Esophagus muscularis mucosa (tissue), 4 donors: ENCODE measurements at places on chromosomes 12 and 14.
A peak's percentile ranks its signal among the peaks of the same experiment; 100 is the strongest.

DNA sequence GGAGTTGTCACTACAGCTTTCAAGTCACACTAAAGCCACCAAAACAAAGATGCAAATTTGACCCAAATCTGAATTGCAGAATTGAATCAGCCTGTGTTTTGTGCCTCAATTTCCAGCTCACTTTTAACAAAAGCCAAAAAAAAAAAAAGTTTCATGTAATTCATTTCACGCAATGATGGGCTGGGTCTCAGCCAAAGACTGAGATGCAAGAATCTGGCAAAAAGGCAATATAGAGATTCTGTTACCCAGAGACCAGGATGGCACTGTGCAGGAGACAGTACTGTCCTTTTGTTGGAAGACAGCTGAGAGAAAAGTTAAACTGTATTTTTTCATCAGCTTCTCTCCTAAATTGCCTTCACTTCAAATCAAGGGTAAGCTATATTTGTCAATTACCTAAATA lies 205.7 kb upstream of the NPAS3 start:
- no peak for DNase-seq
- no peak overlapping the region for H3K4me3 ChIP-seq
- no peak overlapping the region for H3K27ac ChIP-seq
- H3K27me3 ChIP-seq = no peaks in the 10 kb centered on the region
- no peaks in the 10 kb centered on the region for H3K36me3 ChIP-seq
- no peaks in the 10 kb centered on the region for H3K4me1 ChIP-seq

GRCh38 chr12:121036810-121037326 lies 2.2 kb downstream of the OASL start:
- no peak overlapping the region for H3K4me3 ChIP-seq
- peaks cover 4% of the 10 kb centered on the region for H3K4me1 ChIP-seq
- peaks cover 31% of the 10 kb centered on the region for H3K27me3 ChIP-seq
- H3K36me3 ChIP-seq = no peaks in the 10 kb centered on the region
- no peak overlapping the region for H3K27ac ChIP-seq

DNA sequence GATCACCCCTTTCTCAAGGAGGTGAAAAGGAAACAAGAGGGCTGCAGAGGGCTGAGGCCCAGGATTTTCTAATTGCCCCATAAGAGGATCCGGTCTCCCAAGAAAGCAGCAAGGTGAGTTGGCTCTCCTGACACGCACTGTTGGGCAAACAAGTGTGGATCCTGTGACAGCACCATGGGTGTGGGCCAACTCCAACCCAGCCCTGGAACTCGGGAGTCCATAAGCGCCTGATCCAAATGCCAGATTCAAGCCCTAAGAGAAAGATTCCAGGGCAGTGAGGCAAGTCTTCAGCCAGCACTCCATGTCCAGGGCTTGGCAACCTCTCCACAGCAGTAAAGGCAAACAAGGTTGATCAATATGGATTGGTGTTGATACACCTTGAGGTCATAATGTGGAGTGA lies 33.1 kb downstream of the KCNA5 start:
- no peak for DNase-seq
- H3K27me3 ChIP-seq = no peaks in the 10 kb centered on the region
- H3K36me3 ChIP-seq = no peaks in the 10 kb centered on the region
- peaks cover 26% of the 10 kb centered on the region for H3K4me1 ChIP-seq

DNA sequence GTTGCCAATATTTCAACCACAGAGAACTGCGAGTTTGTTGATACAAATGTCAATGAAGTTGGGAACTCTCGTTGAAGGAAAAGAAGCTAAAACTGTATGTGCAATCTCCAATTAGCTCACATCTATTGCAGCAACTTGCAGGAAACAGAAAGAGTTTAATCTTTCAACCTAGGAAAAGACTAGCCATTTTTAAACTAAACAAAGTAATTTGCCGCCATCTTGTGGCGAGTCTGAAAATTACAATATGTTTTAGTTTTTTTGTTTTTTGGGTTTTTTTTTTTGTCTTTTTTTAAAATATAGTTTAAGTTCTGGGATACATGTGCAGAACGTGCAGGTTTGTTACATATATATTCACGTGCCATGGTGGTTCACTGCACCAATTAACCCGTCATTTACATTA lies 131.2 kb upstream of the FOXG1 start:
- no peak overlapping the region for H3K4me3 ChIP-seq
- no peaks in the 10 kb centered on the region for H3K4me1 ChIP-seq
- no peak for DNase-seq
- H3K36me3 ChIP-seq = no peaks in the 10 kb centered on the region
- no peak overlapping the region for H3K27ac ChIP-seq

- H3K36me3 ChIP-seq = no peaks in the 10 kb centered on the region
- H3K4me3 ChIP-seq = no peak overlapping the region
- no peaks in the 10 kb centered on the region for H3K27me3 ChIP-seq
- no peaks in the 10 kb centered on the region for H3K4me1 ChIP-seq
Measured at GRCh38 chr12:82740129-82741000, 53.7 kb downstream of the TMTC2 start.

- no peaks in the 10 kb centered on the region for H3K36me3 ChIP-seq
- H3K4me1 ChIP-seq = peaks cover 42% of the 10 kb centered on the region
- H3K27me3 ChIP-seq = no peaks in the 10 kb centered on the region
- H3K27ac ChIP-seq = no peak overlapping the region
- H3K4me3 ChIP-seq = no peak overlapping the region
Measured at GRCh38 chr12:80056232-80056631, 43.1 kb upstream of the OTOGL start.

DNA sequence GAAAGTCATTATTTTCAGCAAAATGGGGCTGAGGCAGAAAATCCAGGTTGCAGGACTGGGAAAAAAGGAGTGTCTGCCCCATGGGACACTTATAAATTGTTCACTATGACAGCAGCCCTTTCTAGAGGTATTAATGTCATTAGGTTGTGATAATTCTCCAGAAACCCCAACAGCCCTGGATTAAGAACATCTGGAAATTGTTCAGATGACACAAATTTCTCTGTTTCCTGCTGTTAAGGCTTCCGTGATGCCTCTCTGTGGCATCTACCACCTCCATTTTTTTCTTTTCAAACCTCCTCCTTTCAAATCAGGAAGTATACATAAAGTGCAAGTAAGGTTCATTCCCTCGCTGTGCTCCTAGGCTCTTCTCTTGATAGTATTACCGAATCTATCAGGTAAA lies 25.6 kb downstream of the EGLN3 start:
- H3K36me3 ChIP-seq = peaks cover 15% of the 10 kb centered on the region
- DNase-seq = no peak
- H3K4me1 ChIP-seq = no peaks in the 10 kb centered on the region
- no peak overlapping the region for H3K27ac ChIP-seq
- no peak overlapping the region for H3K4me3 ChIP-seq

GRCh38 chr12:52493172-52493571 lies at the start of gene KRT6A:
TSS of gene KRT6A (minus strand) at chr12:52493257. CDS start at chr12:52493188, 69 bp downstream.
- H3K36me3 ChIP-seq = no peaks in the 10 kb centered on the region
- H3K27me3 ChIP-seq = no peaks in the 10 kb centered on the region
- no peak within 1 kb of the TSS for H3K4me3 ChIP-seq
- DNase-seq = peak; percentile 84
- H3K4me1 ChIP-seq = peaks cover 10% of the 10 kb centered on the region
- no peak within 1 kb of the TSS for H3K27ac ChIP-seq

DNA sequence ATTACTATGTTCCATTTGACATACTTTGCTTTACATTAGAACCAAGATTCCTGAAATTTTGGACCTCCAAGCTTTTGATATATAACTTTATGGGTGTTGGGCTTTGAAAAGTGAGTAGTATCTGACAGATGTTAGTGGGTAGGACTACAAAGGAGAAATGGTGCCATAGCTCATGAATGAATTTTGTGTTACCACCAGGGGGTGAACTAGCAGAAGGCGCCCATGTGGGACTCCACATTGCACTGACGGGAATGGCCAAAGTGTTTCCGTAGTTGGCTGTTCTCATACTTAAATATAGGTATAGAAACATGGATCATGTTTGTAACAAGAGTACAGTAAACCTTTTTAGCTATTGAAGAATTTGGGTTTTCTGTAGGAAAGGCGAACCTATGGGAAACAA lies 337.5 kb downstream of the FLRT2 start:
- peaks cover 2% of the 10 kb centered on the region for H3K27me3 ChIP-seq
- no peaks in the 10 kb centered on the region for H3K36me3 ChIP-seq
- no peak overlapping the region for H3K4me3 ChIP-seq
- no peak overlapping the region for H3K27ac ChIP-seq
- no peak for DNase-seq
- H3K4me1 ChIP-seq = no peaks in the 10 kb centered on the region

- H3K4me1 ChIP-seq = no peaks in the 10 kb centered on the region
- no peak overlapping the region for H3K27ac ChIP-seq
- no peak overlapping the region for H3K4me3 ChIP-seq
- H3K36me3 ChIP-seq = no peaks in the 10 kb centered on the region
Measured at GRCh38 chr12:117235261-117235660, 45.0 kb upstream of the FBXO21 start.

- DNase-seq = peak; percentile 64
- no peaks in the 10 kb centered on the region for H3K36me3 ChIP-seq
Measured at GRCh38 chr12:22698576-22698975, 73.6 kb downstream of the ETNK1 start.

- H3K27me3 ChIP-seq = no peaks in the 10 kb centered on the region
- DNase-seq = no peak
- no peaks in the 10 kb centered on the region for H3K36me3 ChIP-seq
- no peak overlapping the region for H3K4me3 ChIP-seq
Measured at GRCh38 chr12:46342562-46343033, 30.0 kb downstream of the SLC38A2 start.

- H3K27me3 ChIP-seq = no peaks in the 10 kb centered on the region
- H3K27ac ChIP-seq = no peak overlapping the region
- no peaks in the 10 kb centered on the region for H3K36me3 ChIP-seq
Measured at GRCh38 chr14:99156814-99157213, 115.2 kb downstream of the BCL11B start.

DNA sequence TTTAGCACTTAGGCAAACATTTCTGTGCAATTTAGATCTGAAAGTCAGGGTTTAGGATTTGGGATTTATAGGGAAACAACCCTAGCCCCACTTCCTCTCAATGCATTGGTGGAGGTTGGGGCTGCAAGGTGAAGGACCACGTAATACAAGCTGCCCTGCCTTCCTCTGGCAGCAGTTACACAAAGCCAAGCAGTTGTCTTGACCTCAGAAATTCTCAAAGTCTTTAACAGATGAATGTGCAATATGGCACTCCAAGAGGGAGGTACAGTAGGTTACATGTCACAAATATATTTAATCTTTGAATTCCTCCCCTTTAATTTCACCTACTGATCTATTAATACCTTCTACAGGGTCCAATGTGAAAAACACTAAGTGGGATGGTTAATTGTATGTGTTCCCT lies 23.9 kb downstream of the IFNG-AS1 start:
- no peaks in the 10 kb centered on the region for H3K36me3 ChIP-seq
- no peaks in the 10 kb centered on the region for H3K4me1 ChIP-seq
- no peak overlapping the region for H3K4me3 ChIP-seq
- H3K27ac ChIP-seq = no peak overlapping the region

DNA sequence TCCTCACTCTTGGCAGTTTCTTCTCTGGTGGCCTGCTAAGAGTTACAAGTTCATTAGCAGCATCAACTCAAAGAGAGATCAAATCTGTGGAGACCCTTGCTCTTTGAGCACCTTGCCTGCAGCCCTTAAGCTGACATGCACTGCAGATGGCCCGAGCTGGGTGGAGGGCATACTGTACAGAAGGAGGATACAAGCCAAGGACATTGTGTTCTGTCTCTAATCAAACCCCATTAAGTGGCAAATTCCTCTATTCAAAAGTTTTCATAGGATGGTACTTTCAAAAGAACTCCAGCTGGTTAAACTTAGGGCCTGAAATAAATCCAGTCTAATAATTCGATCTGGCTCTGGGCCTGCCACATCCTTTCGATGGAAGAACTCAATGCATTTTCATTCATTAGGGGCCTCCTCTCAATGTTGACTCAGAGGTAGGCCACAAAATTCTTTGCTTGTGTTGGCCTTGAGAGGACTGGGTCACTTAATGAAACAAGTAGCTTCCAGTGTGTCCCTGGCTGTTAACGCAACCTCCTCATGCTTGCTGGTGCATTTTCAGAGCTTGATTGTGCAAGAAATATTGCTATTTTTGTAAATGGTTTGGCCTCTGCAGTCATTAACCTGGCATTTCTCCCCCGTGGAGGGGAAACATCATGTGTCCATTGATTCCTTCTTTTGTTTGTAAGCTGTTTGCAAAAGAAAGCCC lies 318.2 kb downstream of the NUAK1 start:
- peaks cover 14% of the 10 kb centered on the region for H3K4me1 ChIP-seq
- no peak overlapping the region for H3K4me3 ChIP-seq
- H3K36me3 ChIP-seq = no peaks in the 10 kb centered on the region
- H3K27ac ChIP-seq = no peak overlapping the region
- no peaks in the 10 kb centered on the region for H3K27me3 ChIP-seq
- DNase-seq = no peak
